PC-3 (cell line): ENCODE measurements at places on chromosomes 12 and 14. TPM values are rescaled to one million over a fixed set of nuclear protein-coding genes. Genes with fewer than 3 reads are reported as not detected.

DNA sequence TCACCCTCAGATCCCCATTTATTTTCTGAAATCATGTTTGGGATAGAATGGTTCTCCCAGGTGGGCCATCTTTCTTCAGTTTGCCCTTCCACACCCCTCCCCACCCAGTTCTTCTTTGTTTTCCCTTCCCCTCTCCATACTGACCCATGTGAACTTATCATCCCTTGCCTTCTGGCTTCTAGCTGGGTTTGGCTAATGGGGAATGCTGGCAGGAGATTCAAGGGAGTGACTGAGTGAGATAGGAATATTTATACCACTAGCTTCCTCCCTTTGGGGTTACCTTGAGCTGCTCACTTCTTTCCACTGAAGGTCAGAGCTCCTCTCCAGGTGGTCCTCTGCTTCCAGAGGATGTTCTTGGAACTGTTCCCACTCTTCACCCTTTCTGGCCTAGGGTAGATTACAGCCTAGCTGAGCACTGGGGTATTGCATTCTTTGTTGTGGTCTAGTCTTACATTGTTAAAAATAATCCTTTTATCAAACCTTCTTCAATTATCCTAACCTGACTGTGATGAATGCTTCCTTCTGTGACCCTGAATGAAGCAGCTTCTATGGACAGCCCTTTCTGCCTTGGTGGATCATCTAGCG lies 88.3 kb upstream of the ATP2B1 start:
- DNase-seq, result no peak

DNA sequence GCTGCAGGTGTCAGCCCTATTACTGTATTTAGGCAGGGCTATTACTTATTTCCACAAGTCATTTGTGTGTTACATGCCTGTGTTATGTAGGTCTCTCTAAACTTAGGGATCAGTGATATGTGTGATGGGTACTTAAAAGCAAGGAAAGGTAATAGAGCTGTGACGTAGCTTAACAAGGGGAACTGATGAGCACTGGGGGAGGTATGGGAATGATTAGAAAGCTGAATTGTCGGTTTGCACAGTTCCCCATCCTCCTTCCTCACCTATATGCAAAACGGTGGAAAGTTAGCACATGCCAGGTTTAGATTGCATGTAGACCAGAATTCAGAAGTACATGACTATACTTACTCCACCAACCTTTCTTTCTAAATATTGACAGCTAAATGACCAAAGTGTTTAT lies 494.3 kb upstream of the GARIN6 start:
- DNase-seq, result no peak

DNA sequence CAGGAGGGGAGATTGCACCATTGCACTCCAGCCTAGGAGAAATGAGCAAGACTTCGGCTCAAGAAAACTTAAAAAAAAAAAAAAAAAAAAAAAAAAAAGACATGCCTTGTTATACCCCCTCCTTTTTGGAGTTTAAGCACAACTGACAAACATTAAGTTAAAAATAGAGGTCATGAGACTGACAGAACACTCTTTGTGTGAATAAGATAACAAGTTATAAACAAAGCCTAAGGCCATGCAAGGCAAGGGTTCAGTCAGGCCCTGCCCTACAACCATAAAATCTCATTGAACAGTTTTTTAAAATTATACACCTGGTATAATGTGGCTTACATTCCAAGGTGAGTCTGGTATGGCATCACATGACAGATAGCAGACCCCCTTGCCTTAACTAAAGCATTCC lies 39.3 kb downstream of the TSPAN19 start:
- DNase-seq, result no peak

DNA sequence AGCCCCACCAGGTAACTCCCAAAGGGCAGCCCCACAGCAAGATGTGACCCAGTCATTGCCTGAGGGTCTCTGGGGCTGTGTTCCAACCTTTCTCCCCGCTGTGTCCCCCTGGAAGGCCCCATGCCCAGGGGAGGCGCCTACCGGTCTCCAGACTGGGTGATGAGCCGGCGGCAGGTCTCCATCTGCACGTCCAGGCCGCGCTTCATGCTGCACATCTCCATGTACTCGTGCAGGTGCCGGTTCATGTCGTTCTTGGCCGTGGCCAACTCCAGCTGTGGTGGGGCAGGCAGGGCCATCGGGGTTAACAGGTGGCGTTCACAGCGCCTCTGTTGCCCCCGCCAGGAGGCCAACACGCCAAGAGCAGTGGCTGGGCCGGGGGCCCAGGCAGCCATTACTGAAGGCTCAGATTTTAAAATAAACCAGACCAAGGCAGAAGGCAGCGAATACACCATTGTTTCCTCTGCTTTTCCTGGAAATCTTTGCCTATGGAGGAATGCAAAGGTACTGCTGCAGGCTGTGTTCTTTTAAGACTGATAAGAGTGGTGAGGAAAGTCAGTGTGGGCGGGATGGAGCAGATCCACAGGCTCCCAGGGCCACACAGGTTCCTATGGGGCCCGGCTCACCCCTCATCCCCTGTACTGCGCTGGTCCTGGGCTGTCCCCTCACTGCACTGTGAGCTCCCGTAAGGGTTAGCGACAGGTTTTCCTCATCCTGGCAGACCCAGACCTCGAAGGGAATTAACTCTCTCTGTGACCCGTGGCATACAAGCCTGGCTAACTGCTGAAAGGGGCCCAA lies 7.3 kb downstream of the GAPDH start:
- no peak for DNase-seq

Gene IKBIP
- 11.1 and 14.6 TPM in 2 replicates for total RNA-seq

Gene ADAM20
- total RNA-seq, result 0.17 and 0.26 TPM in 2 replicates
